Activated CD8-positive, alpha-beta T cell treated with anti-CD3 and anti-CD28 coated beads for 36 hours (primary cell): ENCODE measurements at places on chromosomes 3 and 15. TPM values are rescaled to one million over a fixed set of nuclear protein-coding genes. Genes with fewer than 3 reads are reported as not detected.

DNA sequence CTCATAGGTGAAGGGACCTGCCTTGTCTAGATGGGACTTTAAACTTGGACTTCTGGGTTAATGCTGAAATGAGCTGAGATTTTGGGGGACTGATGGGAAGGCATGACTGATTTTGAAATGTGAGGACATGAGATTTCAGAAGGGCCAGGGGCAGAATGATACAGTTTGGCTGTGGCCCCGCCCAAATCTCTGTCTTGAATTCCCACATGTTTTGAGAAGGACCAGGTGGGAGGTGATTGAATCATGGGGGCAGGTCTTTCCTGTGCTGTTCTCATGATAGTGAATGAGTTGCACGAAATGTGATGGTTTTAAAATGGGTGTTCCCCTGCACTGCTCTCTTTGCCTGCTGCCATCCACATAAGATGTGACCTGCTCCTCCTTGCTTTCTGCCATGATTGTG is 42.8 kb downstream of the ILDR1 start:
- no peak for DNase-seq

- no peak for DNase-seq
Measured at GRCh38 chr15:87632364-87632763, 624.2 kb downstream of the NTRK3 start.

DNA sequence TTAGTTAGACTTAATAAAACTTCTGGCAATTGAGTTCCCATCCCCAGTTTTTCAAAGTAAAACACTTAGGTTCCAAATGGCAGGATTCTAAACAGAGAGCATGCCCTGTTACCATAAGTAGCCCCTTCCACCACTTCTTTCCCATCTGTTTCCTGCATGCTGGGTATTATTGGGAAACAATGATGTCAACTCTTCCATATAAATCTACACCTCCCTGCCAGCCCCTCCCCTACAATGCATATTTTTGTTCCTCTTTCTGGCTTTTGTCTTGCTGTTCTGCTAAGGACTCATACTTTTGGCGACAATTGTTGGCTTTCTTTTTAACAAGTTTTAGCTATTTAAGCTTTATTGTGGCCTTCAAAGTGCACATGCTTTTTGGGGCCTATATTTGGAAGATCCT is 11.1 kb downstream of the ARHGAP31 start:
- no peak for DNase-seq

DNA sequence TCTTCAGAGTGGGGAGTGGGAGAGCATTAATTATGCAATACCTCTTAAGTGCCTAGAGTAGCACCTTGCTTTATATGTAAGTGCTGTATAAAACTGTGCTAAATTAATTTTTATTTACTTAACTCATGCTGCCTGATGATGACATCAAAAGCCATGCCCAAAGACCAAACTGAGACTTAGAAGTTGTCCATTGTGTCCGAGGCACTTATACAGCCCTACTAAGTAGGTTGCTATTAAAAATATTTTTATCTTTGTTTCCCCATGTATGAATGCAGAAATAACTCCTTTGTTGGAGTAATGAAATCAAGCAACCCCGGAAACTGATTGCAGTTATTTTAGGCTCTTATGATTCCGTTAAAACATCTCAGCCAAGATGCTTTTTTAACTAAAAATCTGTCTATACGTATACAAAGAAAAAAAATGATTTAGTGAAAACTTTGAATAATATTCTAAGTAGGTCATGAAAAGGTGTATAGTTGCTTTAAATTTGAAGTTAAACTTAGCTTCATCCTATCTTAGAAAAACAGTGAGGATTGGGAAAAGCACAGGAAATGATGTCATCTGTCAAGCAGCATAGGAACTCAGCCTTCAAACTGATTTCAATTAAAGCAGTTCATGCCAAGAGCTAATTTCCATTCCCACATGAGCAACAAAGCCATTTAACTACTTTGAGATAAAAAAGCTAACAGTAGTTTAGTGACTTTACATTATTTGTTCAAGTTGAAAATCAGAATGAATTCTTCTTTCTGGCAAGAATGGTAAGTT is 43.0 kb downstream of the FBN1 start:
- no peak for DNase-seq

GRCh38 chr3:15512166-15512565 is 9.3 kb downstream of the COLQ start:
- DNase-seq: no peak

- DNase-seq: no peak
Measured at GRCh38 chr3:73365756-73366397, 258.9 kb downstream of the PDZRN3 start.

Gene HGD
- total RNA-seq: 0.16 TPM

Gene MAGEF1
- total RNA-seq: 19.3 TPM
